ENCODE measurements at places on chromosomes 2 and 18. TPM values are rescaled to one million over a fixed set of nuclear protein-coding genes. Genes with fewer than 3 reads are reported as not detected.
A peak's percentile ranks its signal among the peaks of the same experiment; 100 is the strongest.

The EVX2 gene
- not detected for total RNA-seq

The ADI1 gene
- total RNA-seq, result 32.5 TPM

The ACMSD gene
- total RNA-seq, result 3.3 TPM

The UGT1A8 gene
- 0.35 TPM for total RNA-seq

The LYPD6 gene
- total RNA-seq, result 1.6 TPM

The NRBP1 gene
- 117 TPM for total RNA-seq

The ANKMY1 gene
- total RNA-seq, result 9.7 TPM

The FOXI3 gene
- total RNA-seq, result not detected

The PPP4R3B gene
- total RNA-seq, result 74.5 TPM

DNA sequence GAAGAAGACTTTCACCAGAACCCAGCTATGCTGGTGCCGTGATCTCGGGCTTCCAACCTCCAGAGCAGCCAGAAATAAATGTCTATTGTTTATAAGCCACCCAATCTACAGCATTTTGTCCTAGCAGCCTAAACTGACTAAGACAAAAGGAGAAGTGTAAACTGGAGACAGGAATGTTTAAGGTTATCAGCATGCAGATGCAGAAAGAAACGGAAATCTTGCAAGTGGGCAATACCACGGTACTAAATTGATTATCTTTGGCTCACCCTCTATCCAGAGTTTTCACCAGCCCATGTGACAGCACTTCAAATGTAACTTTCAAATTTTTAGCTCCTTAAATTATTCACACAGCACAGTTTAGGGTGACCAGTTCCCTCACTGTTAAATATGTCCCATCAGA is 5.7 kb upstream of the CAPN14 start:
- no peak for DNase-seq

GRCh38 chr2:187644486-187644885 is 90.3 kb upstream of the TFPI start:
- no peak for DNase-seq

GRCh38 chr2:36733215-36733614 is 36.7 kb downstream of the VIT start:
- DNase-seq, result no peak

DNA sequence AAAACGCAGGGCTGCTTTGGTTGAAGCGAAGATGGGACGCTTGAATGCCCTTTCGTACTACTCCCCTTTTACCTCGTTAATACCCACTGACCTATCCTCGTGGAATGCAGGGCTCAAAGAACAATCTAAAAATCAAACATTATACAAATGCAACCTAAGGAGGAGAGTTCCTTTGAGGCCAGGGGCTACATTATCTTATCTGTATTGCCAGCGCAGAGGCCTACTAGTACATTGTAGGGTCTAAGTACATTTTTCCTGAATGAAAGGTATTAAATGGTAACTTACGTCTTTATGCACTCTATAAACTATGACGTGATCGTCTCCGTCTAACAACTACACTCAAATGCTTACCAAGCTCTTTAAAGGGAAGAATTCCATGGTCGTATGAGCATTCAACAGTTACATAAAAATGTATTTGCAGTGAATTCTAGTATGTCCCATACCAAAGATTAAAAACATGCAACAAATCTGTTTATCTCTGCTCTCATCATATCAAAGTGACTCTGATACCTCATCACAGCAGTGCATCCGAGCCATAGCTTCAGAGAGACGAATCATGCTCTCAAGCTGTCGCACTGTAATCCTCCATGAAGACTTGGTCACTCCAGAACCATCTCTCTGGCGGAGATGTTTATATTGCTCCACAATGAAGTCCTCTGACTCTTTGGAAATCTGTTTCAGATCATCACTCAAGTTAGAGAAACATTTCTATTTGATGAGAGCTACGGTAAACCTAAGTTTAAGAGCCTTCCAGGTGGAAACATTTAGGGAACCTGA is 14.1 kb upstream of the LCT start:
- DNase-seq, result no peak

DNA sequence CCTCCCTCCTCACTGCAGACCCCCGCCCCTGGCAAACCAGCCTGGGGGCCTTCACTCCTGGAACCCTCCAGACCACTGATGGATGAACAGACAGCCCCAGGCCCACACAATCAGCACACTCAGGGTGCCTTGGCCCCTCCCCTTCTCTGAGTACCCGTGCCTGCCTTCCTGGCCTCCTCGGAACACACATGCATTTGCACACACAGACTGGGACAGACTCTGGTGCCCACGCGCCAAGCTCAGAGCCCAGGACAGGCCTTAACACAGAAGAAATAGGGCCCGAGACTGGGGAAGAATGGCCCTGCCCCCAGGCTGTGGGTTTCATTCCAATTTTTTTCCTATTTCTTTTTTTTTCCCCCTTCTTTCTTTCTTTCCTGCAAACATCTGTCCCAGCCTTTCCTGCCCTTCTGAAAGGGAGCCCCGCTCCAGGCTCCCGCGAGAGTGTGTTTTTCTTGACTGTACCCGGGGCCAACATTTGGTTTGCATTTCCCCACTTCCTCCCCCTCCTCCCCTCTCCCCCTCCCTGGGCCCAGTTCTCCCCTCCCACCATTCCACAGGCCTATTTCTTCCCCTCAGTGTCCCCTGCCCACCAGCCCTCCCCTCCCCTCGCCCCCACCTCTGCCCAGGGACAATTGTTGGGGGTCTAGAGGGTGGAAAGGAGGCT is 618 bp upstream of the TNS1 start:
- DNase-seq, result no peak

GRCh38 chr2:207766697-207767460 is 2.8 kb downstream of the FZD5 start:
- DNase-seq, result no peak

- DNase-seq, result peak; percentile 17
Observed at GRCh38 chr2:14423145-14423906, 209.2 kb upstream of the LRATD1 start.

DNA sequence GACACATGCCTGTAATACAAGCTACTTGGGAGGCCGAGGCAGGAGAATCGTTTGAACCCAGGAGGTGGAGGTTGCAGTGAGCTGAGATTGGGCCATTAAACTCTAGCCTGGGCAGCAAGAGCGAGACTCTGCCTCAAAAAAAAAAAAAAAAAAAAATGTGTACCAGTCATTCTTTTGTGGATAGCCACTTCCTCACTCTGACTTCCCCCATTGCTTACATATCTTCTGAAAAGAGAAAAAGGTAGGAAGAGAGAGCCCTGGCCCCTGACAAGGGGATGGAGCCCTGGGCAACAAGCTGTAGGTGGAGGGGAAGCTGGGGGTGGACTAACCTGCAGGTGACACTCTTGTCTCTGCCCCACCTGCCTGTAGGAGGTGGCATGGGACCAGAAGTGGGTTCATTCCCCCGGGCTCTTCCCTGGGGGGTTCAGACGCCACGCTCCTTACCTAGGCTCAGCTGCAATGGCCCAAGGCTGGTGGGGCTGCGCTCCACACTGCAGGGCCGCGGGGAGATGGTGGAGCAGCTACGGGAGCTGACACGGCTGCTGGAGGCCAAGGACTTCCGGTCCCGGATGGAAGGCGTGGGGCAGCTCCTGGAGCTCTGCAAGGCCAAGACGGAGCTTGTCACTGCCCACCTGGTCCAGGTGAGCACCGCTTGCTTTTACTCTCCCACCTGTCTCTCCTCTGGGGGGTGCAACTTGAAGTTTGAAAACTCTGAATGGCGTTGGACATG is 39.1 kb downstream of the PCARE start:
- no peak for DNase-seq

GRCh38 chr2:17646838-17647701 is 106.5 kb downstream of the SMC6 start:
- DNase-seq, result no peak

DNA sequence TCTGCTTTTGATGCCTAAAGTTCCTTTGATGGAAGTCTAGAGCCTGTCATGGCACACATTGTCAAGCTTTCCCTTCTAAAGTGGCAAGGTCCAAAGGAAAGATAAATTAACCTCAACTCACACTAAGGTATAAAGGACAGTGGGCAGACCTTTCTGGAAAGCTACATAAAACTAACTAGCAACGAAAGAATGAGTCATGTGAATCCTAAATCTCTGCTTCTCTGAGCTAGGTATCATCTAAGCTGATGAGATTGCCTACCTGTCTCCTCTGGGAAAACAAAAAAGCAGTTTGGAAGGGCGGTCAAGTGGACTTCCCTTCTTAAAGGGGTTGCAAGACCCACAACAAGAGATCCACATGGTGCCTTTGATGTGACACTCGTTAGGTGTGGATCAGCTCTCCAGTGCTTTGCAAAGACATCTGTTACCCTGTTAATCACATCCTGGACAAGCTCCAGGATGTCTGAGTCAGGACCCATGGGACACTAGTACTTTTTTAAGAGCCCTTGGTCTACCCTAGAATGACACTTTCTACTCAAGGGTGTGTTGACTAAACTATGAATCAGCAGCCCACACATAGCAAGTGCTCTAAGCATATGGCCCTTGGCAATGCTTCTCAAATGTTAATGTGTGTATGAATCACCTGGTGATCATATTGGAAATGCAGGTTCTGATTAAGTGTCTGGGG is 173.5 kb downstream of the ALK start:
- peak; percentile 100 for DNase-seq

GRCh38 chr2:28150236-28150915 is 242.3 kb upstream of the FOSL2 start:
- DNase-seq, result no peak

GRCh38 chr2:73033142-73033765 is 38.3 kb downstream of the SFXN5 start:
- no peak for DNase-seq

DNA sequence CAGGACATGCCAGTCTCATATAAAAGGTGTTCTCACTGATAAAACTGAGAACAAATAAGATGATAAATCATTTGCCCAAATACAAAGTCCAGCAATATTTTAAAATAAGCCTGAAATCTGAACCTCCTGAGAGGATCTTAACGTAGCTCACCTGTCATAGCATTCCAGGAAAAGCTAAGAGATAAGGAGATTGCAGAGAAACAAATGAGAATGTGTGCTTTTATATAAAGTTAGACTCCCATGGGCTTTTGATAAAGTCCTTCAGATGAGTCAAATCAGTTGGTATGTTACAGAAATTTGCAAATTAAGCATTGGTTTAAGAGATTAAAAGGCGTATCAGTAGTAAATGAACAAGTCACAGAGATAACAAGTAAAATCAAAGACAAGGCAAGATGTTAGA is 452.9 kb upstream of the CHAC2 start:
- no peak for DNase-seq

GRCh38 chr2:160910681-160911080 is 249.5 kb upstream of the TANK start:
- DNase-seq, result peak; percentile 36

DNA sequence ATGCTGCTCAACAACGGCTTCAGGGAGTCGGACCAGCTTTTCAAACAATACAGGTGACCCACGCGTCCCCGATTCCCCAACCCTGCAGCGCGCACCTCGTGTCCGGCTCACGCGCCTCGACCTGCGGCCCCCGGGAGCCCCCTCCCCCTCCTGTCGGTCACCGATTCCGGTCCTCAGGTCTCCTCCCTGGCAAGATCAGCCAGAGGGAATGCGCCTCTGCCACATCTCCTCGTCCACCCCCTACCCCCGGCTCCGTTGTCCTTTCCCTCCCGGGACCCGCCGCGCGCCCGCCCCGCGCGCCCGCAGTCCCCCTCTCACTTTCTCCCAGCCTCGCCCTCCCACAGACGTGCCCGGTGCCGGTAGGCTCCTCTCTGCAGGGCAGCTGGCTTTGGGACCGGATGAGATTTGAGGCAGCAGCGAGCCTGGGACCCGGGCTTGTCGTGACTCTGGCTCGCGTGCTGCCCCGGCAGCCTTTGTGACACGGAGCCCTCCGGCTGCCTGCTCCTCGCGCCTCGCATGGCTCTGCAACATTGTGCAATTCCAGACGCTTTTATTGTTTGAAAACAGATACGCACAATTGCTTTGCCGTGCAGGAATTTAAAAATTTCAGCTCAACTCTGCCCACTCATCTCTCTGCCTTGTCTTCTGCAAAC is 558 bp downstream of the TTC39C start:
- peak; percentile 71 for DNase-seq

- DNase-seq, result no peak
Observed at GRCh38 chr18:79402977-79403722, 7.4 kb downstream of the NFATC1 start.

GRCh38 chr2:171163261-171163660 is 2.6 kb upstream of the TLK1 start:
- DNase-seq, result no peak

DNA sequence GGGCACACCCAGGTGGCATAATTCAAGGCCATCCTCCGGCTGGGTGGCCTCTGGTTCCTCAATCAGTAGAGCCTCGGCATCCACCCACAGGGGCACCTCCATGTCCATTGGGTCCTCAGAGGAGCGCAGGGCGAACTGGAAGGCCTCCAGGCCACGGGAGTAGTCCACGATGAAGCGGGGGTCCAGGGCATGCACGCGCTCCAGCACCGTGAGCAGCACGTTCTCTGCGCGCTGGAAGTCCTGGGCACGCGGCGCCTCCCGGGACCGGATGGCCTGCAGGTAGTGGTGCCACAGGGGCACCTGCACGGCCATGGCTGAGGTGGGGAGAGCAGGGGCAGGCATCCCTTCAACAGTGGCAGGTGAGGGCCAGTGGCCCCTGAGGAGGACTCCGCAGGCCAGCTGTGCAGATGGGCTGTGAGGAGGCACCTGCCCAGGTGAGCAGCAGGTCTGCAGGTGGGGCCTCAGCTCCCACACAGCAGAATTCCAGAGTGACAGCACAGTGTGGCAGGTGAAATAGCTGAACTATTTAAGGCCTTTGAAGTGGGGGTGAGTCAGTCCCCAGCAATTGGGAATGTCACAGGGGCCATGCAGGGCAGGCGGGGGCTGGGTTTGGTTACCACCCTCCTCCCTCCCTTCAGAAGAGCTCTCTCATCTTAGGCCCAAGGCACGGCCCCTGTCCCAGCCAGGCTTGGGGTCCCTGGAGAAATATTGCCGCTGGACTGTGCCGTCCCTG is at the start of gene MAB21L4:
Gene MAB21L4 (minus strand): TSS at position 501 of the 733 bp plus-strand sequence. CDS start 159 bp downstream, at position 342.
- DNase-seq, result peak; percentile 24

- DNase-seq, result no peak
Observed at GRCh38 chr2:12412898-12413305, 303.8 kb upstream of the TRIB2 start.

- DNase-seq, result no peak
Observed at GRCh38 chr2:130832296-130832940, 4.3 kb upstream of the ARHGEF4 start.

GRCh38 chr2:224174990-224175389 is 135.9 kb upstream of the SERPINE2 start:
- no peak for DNase-seq
